ENCODE measurements at places on chromosomes 6 and 20.

GRCh38 chr6:112600168-112600567 lies 253.0 kb downstream of the RFPL4B start:
- H3K4me3 ChIP-seq = no peak overlapping the region
- no peaks in the 10 kb centered on the region for H3K27me3 ChIP-seq
- no peaks in the 10 kb centered on the region for H3K36me3 ChIP-seq
- H3K4me1 ChIP-seq = no peaks in the 10 kb centered on the region

GRCh38 chr6:146781836-146782235 lies 183.1 kb downstream of the ADGB start:
- H3K27ac ChIP-seq = no peak overlapping the region
- no peaks in the 10 kb centered on the region for H3K4me1 ChIP-seq
- no peaks in the 10 kb centered on the region for H3K36me3 ChIP-seq
- H3K4me3 ChIP-seq = no peak overlapping the region

DNA sequence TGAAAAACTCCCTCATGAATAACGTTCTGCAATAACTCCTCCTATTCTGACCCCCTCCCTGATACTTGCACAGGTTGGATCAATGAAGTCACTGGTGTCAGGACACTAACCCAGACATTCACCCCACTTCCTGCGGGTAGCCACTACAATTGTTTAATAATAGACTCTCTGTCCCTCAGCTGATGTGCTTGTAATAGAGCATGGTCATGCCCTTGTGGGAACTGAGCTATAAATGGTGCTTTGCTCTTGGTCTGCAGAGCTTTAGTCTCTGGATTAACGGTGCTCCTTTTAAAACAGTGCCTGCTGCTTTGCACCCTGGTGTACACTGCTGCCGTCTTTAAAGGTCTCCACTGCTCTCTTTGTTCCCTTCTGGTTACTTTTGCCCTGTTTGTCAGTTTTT lies 127.3 kb downstream of the BACH2 start:
- DNase-seq = peak; percentile 26
- no peak overlapping the region for H3K27ac ChIP-seq
- no peaks in the 10 kb centered on the region for H3K36me3 ChIP-seq
- no peaks in the 10 kb centered on the region for H3K27me3 ChIP-seq

DNA sequence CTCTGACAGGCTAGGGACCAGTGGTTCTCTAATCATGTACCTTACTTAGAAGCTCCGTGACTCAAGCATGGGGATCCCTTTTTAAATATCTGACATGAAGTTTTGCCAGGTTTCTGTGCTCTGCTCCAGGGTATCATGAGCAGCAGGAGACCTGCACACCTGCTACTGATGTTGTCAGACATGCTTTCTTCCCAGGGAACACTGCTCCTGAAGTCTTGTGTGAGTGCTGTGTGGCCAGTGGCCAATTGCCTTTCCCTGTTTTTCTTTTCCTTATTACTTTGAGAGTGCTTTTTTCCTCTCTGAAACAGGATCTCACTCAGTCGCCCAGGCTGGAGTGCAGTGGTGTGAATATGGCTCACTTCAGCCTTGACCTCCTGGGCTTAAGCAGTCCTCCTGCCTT lies 26.4 kb downstream of the SLX4IP start:
- no peaks in the 10 kb centered on the region for H3K4me1 ChIP-seq
- DNase-seq = no peak
- H3K4me3 ChIP-seq = no peak overlapping the region
- no peak overlapping the region for H3K27ac ChIP-seq

DNA sequence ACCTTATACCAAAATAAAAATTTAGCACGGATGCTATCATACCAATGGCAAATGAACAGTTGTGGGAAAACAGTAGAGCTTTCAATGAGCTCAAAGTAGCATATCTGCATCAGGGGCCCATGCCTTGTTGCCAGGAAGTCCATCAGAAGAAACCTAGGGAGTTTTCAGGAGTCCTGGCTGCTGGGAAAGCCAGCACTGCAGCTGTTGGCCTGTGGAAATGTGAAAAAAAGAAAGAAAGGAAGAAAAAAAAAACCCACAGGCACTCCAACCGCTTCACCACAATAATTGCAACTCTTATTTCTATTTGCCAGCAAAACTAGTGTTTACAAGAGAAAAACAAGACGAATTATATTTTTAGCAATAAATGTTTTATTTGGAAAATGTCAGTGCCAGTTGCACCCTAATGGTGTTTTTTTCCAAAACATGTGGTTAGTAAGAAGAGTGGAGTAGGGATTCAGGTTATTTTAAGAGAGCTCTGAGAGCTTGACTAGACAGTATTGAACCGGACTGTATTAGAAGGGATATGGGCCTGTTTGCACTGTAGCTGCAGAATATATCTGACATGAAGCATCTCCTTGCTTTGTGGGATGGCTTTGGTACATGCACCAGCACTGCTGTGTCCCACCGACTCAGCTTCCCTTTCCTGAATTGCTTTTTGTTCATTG lies 137.3 kb downstream of the CCDC170 start:
- H3K27ac ChIP-seq = no peak overlapping the region
- DNase-seq = no peak
- H3K36me3 ChIP-seq = no peaks in the 10 kb centered on the region

DNA sequence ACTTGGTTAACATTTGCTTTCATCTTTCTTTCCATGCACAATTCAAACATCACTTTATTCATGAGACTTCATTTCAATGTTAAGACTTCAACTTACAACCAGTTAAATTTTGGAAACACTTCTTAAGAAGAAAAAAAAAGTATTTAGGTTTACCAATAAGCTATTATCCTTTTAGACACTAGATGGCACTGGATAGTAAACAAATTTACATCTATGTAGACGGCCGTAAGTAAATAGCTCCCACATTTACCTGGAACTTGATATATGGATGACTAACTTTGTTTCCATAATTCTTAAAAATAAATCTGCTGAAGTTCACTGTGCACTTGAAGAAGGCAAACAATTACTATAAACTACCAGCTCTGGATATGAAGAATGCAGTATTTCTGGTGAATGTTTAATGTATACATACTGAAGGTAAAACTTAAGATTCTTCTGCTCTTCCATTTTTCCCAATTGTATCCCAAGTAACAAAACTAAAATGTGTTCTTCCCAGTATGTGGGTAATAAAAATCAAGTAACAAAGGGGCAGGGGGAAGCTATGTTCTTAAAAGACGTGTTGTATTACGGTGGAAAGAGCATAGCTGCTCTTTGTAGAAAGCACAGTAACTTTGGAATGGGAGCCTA lies 130.6 kb upstream of the C6orf118 start:
- H3K27ac ChIP-seq = no peak overlapping the region
- H3K4me1 ChIP-seq = peaks cover 4% of the 10 kb centered on the region
- peaks cover 7% of the 10 kb centered on the region for H3K36me3 ChIP-seq
- H3K4me3 ChIP-seq = no peak overlapping the region

DNA sequence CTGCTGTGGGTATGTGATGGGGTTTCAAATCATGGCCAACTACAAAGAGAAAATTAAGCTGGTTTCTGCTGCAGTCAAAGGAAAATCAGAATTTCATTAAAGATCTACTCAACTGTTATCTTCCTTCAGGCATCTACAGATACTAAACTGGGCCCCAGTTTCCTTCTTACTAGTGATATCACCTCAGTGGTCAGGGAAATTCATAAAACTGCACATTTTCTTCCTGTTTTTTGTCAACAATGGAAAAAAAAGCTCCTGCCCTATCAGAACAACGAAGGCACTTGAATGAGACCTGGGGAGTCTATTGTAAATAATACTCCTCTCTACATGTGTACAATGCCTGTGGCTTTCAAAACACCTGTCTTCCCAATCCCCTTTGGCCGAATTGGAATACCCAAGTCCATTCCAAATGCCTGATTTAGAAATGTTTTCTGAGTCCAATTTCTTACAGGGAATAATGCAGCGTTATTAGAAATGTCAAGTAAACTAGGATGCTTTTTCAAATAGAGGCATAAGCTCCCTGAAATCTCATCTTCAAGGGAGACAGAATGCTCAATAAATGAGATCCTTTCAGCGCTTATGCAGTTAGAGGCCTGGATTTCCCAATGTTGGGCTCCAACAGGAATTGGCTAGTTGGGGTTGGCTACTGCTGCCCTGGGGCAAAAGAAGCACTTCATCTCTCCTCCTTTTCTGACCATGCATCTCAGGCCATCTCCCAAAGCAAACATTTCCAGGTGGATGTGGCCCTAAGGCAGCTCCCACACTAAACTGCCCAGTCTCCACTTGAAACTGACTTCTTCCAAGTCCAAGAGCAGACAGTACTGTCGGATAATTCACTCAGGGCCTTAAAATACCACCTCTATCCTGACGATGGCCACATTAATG lies 143.3 kb downstream of the NFATC2 start:
- no peak for DNase-seq
- H3K4me1 ChIP-seq = peaks cover 1% of the 10 kb centered on the region
- H3K27ac ChIP-seq = no peak overlapping the region
- H3K36me3 ChIP-seq = no peaks in the 10 kb centered on the region

- no peak for DNase-seq
- no peaks in the 10 kb centered on the region for H3K27me3 ChIP-seq
- H3K4me3 ChIP-seq = no peak overlapping the region
Observed at GRCh38 chr20:32773855-32774254, 11.7 kb downstream of the DNMT3B start.

GRCh38 chr6:49888742-49889431 lies 22.6 kb upstream of the CRISP1 start:
- DNase-seq = no peak
- no peaks in the 10 kb centered on the region for H3K27me3 ChIP-seq
- no peak overlapping the region for H3K27ac ChIP-seq

- no peak overlapping the region for H3K4me3 ChIP-seq
- H3K4me1 ChIP-seq = peaks cover 1% of the 10 kb centered on the region
- H3K36me3 ChIP-seq = no peaks in the 10 kb centered on the region
- no peak for DNase-seq
- no peaks in the 10 kb centered on the region for H3K27me3 ChIP-seq
Observed at GRCh38 chr6:45917439-45917838, 98.2 kb downstream of the CLIC5 start.

GRCh38 chr6:15305496-15305895 lies 59.6 kb downstream of the JARID2 start:
- H3K4me1 ChIP-seq = peaks cover 5% of the 10 kb centered on the region
- H3K4me3 ChIP-seq = no peak overlapping the region
- no peak overlapping the region for H3K27ac ChIP-seq
- H3K27me3 ChIP-seq = no peaks in the 10 kb centered on the region

Measured in mesenchymal stem cell (in vitro differentiated cells and primary cell).